ENCODE measurements at places on chromosomes 12 and 14.

DNA sequence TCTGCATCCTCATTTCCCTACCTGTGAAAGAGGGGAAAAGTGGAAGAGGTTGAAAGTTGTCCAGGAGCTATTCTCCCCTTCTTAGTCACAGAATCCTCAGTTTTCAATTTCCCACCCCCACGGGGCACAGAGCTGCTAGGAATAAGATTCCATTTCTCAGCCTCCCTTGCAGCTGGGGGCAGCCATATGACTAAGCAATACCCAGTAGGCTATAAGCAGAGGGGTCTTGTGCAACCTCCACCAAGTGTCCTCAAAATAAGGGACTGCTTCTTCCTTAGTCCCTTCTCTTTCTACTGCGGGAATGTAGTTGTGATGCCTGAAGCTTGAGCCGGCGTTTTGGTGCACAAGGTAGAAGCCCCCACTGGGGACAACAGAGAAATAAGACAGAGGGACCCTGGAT lies 40.9 kb downstream of the VWF start:
- DNase-seq: no peak

DNA sequence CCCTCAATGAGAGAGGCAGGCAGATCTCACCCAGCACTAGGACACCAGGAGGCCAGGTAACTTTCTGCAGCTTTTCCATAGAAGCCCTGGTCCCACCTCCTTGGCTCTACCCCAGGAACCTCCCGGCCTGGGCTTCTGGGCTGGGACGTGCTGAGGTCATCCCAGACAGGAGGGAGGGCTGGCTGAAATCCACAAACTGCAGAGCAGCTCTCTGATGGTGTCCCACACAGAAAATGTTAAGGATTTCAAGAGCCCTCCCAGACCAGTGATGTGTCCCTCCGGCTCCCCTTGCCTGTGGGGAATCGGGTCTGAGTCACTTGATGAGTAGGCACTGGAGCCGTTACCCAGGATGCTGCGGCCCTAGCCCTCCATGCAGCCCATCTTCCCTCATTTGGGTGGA lies 124.1 kb downstream of the ESRRB start:
- no peak for DNase-seq

DNA sequence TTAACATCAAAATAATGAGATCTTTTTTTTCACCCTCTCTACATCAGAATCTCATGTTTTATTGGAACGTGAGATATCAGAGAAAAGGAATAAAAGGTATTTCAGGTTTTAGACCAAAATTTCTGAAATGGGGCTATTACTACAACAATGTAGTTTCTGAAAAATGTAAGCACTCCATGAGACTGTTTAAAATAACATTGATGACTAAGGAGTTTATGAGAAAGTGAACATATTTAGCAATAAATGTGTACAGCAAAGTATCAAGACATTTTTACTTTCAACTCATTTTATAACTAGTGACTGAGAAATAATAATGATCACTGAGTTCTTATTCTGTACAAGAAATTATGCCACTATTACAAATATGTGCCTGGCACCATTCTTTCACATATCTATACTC lies 39.3 kb upstream of the ABCC9 start:
- DNase-seq: no peak

DNA sequence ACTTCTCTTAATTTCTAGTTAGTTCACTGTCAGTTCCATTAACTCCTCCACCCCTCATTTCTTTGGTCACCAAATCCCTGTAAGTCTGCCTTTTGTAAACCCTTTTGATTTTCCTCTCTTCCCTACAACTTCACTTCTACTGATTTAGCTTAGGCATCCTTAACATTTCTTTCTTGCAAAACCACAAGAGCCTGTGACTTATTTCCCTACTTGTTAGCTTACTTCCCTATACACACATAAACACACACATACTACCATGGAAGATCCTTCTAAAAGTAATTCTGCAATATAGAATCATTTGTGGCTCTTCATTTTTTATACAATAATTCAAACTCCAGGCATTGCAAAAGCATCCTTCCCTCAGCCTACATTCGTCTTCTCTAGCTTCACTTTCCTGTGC lies 494.3 kb upstream of the USP15 start:
- DNase-seq: no peak

- DNase-seq: no peak
Observed at GRCh38 chr14:33029511-33029910, 90.8 kb downstream of the NPAS3 start.

- peak; percentile 85 for DNase-seq
Observed at GRCh38 chr12:7092229-7092985, at the start of gene C1R. Gene C1R, minus strand, starts transcription at chr12:7092445. Its CDS starts 57 bp downstream, at chr12:7092388.

DNA sequence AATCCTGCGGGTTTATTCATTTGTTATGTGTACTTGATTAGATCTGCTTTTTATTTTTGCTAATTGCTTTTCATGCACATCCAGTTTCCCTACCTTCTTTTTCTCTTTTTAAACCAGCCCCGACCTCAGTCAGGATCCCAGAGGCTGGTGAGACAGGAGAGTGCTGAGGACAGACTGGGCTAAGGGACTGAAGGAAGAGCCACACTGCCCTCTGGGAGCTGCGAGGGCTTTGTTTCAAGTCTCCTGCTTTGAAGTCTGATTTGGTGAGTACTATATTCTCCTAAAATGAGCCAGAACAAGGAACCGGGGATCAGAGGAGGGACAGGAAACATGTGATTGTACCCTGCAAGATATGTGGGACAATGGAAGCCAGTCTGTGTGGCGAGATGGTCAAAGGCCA lies 23.9 kb downstream of the PRICKLE1 start:
- no peak for DNase-seq

- no peak for DNase-seq
Observed at GRCh38 chr12:73159954-73160353, 887.8 kb downstream of the TRHDE start.

GRCh38 chr12:9051158-9051550 lies 61.8 kb downstream of the KLRG1 start:
- DNase-seq: no peak

DNA sequence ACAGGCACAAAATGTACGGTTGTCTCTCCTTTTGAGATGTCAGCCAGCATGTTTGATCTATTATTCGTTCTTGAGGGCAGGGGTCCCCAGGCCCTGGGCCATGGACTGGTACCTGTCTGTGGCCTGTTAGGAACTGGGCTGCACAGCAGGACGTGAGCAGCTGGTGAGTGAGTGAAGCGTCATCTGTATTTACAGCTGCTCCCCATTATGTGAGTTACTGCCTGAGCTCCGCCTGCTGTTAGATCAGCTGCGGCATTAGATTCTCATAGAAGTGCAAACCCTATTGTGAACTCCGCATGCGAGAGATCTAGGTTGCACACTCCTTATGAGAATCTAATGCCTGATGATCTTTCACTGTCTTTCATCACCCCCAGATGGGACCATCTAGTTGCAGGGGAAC lies 41.4 kb upstream of the SCN8A start:
- DNase-seq: no peak

GRCh38 chr12:71045781-71046180 lies 112.0 kb downstream of the TSPAN8 start:
- no peak for DNase-seq

- peak; percentile 45 for DNase-seq
Observed at GRCh38 chr12:56115329-56115728, 1.1 kb upstream of the RPL41 start.

- no peak for DNase-seq
Observed at GRCh38 chr12:5589054-5589453, 157.1 kb downstream of the NTF3 start.

GRCh38 chr12:40054555-40055227 lies 51.2 kb downstream of the SLC2A13 start:
- DNase-seq: no peak
